ENCODE measurements at places on chromosomes 7 and 10.

GRCh38 chr7:54069843-54070242 is 472.3 kb upstream of the VSTM2A start:
- DNase-seq: no peak

DNA sequence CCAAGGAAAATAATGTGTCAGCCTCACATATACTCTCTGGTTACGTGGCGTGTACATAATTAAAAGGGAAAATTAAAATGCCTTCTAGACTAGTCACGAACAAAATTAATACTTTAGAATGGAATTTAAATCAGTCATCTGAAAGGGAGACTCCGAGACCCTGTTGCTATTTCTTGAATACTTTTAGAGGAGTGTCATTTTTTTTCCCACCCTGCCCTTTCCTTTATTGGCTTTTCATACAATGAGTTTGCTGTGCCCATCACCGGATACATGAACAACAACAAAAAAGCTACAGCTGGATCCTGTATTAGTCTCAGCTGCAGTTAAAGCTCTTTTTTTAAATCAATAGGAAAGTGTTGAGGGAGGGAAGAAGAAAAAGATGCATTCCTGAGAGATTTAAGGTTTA is 20.1 kb downstream of the CYTH3 start:
- no peak for DNase-seq

DNA sequence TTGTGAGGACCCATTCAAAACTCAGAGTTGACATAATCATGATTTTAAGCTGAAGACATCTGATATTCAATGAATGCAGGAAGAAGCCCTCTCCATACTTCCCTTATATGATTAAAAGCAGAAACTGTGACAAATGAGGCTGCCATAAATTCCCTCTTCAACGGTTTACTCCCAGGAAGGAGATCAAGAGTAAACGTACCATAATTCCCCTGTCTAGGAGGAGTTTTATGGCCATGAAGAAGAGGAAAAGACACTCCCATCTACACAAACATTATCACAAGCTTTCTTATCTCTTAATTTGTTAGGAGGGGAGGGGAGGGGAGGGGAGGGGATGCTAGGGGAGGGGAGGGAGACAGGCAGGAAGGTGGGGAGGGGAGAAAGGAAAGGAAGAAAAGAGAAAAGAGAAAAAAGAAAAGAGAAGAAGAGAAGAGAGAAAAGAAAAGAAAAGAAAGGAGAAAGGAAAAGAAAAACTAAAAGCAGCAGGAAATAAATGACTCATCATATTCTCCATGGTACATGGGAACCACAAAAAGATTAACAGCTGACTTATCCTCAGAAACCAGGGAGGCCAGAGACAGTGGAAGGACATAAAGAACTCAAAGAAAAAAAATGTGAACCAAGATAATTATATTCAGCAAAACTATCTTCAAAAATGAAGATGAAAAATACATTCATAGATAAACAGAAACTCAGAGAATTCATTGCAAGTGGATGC is 121.6 kb downstream of the ALOX5 start:
- DNase-seq: no peak

DNA sequence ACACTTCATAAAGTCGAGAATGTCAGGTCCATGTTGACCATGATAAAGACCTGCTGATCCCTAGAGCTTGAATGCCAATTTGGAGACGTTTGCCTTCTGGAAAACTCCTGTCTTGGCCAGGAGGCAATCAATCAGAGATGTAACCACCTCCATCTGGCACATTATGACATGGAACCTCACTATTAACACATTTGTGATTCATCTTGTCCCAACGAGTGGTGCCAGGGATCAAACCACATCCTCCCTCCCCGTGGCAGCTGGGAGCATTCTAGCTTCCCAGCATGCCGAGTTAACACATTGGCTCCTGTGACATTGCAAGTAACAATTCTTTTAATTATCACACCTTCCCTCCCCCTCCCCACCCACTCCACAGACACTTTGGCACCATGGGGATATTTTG is 84.0 kb upstream of the PPP1R17 start:
- DNase-seq: no peak

- DNase-seq: no peak
These were observed 131.5 kb upstream of the C1QL3 start for GRCh38 chr10:16653224-16653623.

DNA sequence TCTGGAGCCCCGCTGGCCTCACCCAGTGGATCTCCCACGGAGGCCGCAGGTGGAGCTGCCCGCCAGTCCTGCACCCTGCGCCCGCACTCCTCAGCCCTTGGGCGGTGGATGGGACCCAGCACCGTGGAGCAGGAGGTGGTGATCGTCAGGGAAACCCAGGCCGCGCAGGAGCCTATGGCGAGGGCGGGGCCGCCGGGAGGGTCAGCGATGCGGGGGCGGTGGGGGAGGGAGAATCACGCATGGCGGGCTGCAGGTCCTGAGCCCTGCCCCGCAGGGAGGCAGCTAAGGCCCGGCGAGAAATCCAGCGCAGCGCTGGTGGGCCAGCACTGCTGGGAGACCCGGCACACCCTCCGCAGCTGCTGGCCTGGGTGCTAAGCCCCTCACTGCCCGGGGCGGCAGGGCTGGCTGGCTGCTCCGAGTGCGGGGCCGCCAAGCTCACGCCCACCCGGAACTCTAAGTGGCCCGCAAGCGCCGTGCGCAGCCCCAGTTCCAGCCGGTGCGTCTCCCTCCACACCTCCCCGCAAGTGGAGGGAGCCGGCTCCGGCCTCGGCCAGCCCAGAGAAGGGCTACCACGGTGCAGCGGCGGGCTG is 524.8 kb upstream of the TPK1 start:
- DNase-seq: no peak

DNA sequence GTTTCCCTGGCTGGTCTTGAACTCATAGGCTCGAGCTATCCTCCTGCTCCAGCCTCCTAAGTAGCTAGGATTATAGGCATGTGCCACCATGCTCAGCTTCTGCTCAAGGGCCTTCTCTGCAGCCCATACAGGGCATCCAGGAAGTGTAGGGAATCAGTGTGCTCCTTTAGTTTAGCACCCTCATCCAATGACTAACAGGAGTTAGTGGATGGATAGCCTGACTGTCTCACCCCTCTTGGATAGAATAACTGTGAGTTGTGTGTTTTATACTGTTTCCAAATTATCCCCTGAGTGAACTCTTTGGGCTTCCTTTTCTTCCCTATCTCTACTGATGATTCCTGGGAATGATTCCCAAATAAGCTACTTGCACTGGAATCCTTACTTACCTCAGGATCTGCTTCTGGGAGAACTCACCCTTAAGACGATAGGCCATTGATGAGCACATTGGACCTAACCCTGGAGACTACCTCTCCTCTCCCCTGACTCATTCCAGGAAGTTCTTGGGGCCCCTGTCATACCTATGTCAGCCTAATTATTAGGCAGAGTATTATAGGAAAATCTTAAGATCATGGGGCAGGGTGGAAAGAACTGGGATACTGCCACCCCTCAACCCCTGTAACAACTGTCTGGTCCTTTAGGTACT is 18.5 kb downstream of the STRIP2 start:
- no peak for DNase-seq

GRCh38 chr10:95516774-95517373 is 44.3 kb downstream of the SORBS1 start:
- no peak for DNase-seq

GRCh38 chr10:119608316-119609155 is 11.8 kb upstream of the TIAL1 start:
- peak; percentile 63 for DNase-seq

DNA sequence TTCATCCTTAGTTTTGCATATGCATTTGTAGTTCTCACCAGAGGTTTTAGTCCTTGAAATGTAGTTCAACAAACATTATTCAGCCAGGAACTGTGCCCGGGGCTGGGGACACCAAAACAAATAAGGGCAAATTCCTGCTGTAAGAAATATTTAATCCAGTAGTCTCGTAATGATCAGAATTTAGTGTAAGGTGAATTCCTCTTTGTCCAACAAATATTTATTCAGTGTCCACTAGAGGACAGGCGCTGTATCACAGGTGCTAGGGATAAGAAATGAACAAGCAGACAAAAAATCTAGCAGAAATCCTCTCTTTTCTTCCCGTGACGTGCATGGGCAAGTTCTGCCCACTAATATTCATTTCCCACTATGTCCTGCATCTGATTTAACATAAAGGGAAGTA is 17.6 kb downstream of the LGI1 start:
- DNase-seq: no peak

GRCh38 chr10:9853405-9854355 is 1164.0 kb upstream of the CELF2 start:
- DNase-seq: no peak

GRCh38 chr7:69668339-69668870 is 70.1 kb downstream of the AUTS2 start:
- DNase-seq: no peak

GRCh38 chr7:158885624-158886023 is 29.3 kb downstream of the DYNC2I1 start:
- no peak for DNase-seq

GRCh38 chr10:88033793-88034192 is 170.4 kb downstream of the PTEN start:
- no peak for DNase-seq

DNA sequence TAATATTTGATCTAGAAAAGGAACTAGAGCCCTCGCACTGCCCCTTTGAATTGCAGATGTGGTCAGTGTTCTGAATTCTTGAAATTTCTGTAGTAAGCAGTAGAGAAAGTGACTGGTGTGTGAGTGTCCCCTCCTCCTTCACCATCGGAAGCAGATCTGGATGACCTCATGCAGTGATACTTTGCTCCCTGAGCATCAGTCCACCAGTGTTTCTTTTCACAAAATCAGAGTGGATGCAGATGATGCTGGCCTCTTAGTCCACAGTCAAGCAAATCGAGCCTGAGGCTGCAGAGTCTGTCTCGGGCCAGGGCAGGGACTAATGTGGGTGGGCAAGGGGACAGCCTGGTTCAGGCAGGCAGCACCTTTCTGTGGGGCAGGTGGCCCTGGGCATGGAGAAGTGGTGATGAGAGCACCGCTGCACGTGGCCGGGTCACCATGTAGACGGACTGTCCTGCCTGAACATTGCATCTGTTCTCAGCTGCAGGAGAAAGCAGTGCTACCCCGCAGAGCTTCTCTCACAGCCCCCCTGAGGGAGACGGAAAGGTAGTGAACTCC is 5.4 kb downstream of the INSIG1 start:
- no peak for DNase-seq

GRCh38 chr7:48473205-48473865 is 302.1 kb downstream of the ABCA13 start:
- no peak for DNase-seq

DNA sequence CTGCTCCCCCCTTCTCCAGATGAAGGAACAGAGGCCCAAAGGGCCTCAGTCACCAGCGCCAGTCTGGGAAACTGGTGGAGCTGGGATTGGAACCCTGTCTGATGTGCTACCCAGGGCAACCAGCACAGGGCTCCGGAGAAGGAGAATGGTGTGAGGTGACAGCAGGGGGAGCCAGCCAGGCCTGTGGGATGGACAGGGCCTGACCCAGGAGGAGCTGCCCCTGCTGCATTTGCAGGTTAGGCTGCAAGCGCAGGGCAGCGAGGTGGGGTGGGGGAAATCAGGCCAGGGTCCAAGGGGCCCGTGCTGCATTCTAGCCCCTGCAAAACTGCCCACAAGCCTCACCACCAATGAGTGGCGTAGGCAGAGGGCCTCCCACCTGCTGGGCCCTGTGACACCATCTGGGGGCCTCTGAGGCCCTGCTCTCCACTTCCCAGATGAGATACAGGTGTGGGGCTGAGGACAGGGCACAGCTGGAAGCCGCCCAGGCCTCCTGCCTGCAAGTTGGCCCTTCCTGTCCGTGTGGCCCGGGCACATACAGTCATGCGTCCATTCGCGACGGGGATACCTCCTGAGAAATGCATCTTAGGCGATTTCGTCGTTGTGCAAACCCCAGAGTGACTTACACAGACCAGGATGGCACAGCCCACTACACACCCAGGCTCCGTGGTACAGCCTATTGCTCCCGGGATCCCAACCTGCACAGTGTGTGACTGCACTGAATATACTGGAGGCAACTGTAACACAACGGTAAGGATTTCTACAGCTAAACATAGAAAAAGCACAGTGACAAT is 45.3 kb downstream of the RASGEF1A start:
- DNase-seq: no peak

GRCh38 chr7:18295781-18296423 is 199.6 kb upstream of the HDAC9 start:
- DNase-seq: no peak

DNA sequence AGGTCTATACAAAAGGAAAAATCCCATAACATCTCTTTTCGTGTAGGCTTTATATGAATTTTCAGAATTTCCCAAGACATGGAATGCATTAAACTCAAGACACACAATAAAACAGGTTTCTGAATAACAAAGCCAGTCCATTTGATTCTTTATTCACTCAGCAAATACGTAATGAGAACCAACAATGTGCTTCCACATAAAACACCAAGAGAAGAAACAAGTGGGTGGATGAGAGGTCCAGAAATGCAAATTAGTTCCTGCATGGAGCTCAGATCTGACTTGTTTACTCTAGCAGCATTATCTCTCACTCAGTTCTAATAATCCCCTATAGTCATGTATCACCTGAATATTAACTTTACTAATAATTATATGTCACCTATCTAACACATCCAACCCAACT is 249.5 kb downstream of the LRRTM3 start:
- DNase-seq: no peak

- no peak for DNase-seq
These were observed 352.6 kb upstream of the GALNT17 start for GRCh38 chr7:70779321-70779720.

GRCh38 chr7:1672851-1673486 is 2.9 kb downstream of the ELFN1 start:
- no peak for DNase-seq

DNA sequence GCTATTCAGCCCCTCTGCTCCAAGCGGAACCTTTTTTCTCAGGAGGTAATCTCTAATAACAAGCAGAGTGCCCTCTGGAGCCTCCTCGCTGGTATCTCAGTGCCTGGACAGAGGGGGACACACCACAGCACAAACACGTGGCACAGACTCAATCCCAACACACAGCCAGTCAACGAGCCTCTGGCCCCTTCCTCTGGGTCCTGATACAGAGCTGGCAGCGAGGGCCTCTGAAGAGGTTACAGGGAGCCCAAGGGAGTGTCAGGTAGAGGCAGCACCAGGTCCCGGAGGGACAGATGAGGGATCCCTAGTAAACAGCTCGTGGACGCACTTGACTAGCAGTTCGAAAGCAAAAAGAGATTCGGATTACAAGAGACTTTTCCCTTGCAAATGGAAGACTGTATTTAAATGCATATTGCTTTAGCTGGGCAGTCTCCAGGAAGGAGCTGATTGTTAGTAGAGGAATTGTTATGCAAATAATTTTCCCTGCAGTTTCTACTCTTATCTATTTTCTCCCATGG is 14.1 kb downstream of the CXCL12 start:
- DNase-seq: no peak

DNA sequence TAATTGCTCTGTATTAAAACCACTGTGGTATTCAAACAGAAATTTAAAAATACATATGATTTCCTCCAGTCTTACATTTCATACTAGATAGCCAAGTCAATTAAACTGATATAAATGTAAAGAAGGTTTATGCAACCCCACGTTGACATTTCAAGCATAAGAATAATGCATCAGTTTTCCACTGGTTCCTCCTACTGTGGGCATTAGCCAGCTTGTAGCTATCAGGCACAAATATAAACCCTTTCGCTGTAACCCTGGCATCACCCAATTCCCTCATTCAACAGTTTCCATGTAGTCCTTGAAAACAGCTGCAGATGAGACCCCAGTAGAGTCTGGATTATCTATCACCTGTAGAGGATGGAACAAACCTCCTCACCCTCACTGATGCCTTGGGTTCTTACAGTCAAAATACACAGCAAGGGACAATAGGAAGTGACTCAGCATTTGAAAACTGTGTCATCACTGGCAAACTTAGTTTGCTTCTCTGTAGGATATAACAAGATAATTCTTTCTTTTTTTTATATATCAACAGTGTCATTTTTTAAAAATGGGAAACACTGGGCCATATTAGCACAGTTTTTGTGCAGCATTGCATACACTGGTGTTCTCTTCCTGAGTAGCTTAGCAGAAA is 113.0 kb downstream of the PDE1C start:
- DNase-seq: no peak

Data from HEK293T (cell line).